Stimulated activated CD8-positive, alpha-beta memory T cell treated with anti-CD3 and anti-CD28 coated beads, Interleukin-15, amount 100 ng/mL, for 4 hours (primary cell): ENCODE measurements at places on chromosomes 4 and X.

DNA sequence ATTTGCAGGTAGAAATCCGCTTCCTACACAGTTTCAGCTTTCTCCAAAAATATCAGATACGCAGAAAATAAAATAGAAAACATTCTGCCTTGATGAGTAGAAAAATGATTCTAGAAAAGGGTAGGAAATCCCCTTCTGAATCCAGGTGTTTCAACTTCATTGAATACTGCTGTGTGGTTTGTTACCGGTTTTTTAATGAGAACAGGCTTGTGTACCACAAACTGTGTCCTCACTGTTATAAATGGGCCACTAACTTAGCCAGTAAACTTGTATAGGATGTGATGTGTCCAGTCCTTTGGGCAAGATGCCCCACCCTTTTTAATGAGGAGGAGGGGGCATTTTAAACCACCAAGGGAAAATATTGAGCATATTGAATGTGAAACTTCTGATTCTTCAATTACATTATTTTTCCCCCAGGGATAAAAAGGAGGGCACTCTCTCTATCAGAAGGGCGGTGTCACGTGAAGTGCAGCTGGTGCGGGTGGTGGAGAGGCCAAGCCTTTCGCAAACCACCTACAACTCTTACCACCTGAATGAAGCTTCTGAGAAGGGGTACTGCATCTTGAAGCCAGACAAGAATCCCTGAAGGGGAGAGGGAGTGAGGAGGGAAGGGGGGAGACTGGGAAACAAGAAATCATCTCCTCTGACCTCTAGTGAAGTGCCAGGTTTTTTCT, 4.5 kb downstream of the CXXC4 start:
- no peak for DNase-seq

GRCh38 chr4:1195109-1195671, 22.8 kb upstream of the SPON2 start:
- no peak for DNase-seq

GRCh38 chr4:13994016-13994415, 366.5 kb upstream of the BOD1L1 start:
- no peak for DNase-seq

DNA sequence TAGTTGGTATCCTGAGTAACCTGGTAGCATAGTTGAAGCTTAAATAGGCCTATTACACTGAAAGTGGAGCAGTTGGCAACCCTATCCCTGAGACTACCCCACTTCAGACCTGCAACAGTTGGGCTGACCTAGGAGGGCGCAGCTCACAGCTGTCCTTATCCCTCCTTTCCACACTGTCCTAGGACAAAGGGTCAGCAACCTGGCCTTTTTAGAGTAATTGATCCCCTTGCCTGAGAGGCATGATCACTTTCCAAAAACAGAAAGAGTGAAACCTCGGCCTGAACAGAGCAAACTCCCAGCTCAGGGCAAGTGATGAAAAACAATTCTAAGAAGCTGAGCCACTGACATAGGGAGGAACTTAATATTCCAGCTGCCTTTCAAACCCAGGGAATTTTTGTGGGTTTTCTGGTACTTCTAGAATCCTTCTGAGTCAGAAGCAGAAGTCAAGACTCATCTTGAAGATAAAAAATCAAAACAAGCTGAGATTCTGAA, 94.9 kb upstream of the MYOZ2 start:
- no peak for DNase-seq

GRCh38 chrX:28586286-28586685, 960 bp upstream of the IL1RAPL1 start:
- DNase-seq: no peak

GRCh38 chr4:7703688-7704087, 236.0 kb downstream of the AFAP1 start:
- no peak for DNase-seq

- DNase-seq: no peak
These were observed 24.7 kb downstream of the RAB33A start for GRCh38 chrX:130196466-130196865.

DNA sequence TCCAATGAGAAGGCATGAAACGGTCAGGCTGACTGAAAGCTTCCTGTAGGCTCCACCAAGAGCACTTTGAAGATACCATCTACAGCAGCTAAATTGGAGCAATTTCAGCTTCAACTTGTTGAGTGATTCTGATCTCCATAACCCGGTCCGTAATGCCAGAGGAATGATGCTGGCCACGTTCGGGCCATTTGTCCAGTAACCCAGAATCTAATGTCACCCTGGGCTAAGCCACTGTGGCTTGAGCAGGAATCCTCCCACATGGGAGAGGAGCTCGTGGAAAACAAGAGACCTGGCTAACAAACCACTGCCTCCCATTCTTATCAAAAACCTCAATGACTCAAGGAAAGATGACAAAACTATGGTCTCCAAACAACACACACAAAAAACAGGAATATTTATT, 14.2 kb upstream of the TCEAL4 start:
- no peak for DNase-seq
